ENCODE measurements at places on chromosomes 5 and 9.
A peak's percentile ranks its signal among the peaks of the same experiment; 100 is the strongest.

DNA sequence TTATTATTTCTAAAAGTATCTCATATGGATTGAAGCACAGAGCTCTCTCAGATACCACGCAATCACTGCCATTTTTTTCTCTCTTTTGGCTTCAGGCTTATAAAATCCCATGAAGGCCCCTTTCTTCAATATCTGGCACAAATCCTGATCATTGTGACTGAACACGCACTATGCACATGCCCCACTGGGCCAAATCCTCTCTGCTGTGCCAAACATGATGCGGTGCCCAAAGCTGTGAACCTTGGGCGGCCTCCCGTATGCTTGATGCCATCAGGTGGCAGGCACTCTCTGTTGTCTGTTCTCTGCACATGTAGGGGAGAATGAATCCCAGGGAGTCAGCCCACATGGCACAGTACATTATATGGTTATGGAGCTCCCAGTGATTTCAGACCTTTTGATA, 375.0 kb upstream of the RGMB start:
- no peak for DNase-seq

DNA sequence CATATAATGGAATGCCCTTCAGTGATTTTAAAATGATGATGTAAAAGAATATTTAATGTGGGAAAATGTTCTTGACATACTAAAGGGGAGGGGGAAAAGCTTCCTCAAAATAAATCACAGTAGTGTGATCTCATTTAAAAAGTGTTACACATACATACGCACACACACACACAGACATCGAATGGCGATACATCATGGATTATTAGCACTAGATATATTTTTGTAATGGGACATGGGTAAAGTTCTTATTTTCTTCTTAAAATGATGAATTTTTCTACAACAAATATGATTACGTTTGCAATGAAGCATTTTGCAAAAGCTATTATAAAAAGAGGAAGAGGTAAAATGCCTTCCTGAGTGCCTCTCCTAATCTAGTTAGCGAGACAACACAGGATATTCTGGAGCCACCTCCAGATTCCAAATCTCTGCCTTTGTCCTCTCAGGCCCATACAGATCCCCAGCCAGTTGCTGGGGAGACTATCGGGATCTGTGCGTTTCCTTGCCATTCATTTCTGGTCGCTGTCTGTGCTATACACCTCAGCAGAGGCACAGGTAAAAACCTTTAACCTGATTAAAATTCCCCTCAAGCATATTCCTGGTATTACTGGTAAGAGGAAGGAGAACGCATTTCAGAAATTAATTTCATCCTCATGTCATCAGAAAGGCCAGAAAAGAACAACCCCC, 69.6 kb downstream of the SLC28A3 start:
- no peak for DNase-seq

DNA sequence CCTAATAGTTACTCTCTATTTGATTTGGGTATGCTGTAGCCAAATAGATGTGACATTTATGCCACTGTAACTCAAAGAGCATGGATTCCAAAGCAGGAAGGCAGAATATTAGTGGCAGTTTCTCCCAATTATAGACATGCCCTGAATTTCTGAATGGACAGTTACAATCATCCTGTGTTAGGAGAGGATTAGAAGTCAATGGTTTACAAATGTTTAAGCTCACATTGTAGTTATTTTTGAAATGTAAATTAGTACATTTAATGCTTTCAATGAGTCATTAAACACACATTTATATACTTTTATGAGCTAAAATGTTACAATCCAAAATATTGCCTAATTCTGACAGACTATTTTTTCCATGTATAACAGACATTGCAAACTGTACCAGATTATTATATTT, 62.3 kb upstream of the CDH18 start:
- no peak for DNase-seq

DNA sequence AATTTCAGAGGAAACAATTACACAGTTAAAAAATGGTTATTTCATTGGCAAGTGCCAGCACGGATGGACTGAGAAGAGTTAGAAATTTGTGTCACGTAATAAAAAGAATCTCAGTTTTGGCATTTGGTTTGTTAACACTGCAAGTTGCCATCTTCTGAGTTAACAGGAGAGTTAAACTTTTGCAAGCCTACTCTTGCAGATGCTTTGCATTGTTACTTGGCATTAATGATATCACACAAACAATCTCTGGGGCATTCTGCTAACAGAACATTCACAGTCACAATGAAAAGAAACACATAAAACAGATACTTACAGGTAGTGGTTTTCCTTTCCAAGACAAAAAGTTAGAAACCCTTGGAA, 647 bp downstream of the FREM1 start:
- no peak for DNase-seq

DNA sequence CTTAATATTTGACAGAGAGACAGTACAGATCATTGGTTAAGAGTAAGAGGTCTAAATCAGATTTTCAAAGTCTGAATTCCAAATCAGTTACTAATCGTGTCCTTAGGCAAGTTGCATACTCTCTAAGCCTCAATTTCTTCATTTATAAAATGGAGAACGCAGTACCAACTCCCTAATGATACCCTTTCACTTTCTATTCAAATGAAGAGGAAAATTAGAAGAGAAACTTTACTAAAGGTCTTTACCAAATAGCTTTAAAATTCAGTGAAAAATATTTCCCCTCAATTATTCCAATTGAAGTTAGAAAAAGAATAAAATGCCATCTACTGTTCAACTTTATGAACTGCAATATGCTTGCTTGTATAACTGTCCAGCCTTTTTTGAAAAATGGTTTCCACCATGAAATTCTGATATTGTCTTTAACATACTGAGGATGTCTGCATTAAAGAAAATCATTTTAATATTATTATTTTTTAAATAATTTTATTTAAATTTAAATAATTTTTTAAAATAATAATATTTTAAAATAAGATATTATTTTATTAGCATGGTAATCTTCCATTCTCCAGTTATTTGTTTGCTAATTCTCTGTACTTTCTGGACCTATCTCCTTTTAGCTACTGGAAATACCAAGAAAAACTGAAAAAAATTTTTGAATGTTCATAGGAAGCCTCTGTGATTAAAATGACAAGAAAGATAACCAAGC, 36.0 kb downstream of the POC5 start:
- DNase-seq = no peak

DNA sequence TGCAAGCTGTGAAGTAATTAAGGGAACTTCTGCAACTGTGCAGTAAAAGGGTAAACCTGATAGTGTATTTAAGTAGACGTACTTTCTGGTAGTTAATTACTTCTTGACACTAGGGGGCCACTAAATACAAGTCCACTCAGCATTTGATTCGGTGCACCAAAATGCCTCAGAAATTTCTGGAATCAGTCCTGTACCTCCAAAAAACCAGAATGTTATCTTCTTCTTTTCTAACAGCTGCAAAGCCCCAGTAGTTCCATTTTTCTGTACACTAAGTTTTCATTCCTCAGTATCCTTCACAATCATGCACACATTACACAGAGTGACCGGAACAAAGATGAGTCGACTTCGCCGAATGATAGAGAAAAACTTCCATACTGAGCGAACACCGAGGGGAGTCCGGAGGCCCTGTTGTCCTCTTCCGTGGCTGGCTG, 484 bp downstream of the GFM2 start:
- peak; percentile 22 for DNase-seq

DNA sequence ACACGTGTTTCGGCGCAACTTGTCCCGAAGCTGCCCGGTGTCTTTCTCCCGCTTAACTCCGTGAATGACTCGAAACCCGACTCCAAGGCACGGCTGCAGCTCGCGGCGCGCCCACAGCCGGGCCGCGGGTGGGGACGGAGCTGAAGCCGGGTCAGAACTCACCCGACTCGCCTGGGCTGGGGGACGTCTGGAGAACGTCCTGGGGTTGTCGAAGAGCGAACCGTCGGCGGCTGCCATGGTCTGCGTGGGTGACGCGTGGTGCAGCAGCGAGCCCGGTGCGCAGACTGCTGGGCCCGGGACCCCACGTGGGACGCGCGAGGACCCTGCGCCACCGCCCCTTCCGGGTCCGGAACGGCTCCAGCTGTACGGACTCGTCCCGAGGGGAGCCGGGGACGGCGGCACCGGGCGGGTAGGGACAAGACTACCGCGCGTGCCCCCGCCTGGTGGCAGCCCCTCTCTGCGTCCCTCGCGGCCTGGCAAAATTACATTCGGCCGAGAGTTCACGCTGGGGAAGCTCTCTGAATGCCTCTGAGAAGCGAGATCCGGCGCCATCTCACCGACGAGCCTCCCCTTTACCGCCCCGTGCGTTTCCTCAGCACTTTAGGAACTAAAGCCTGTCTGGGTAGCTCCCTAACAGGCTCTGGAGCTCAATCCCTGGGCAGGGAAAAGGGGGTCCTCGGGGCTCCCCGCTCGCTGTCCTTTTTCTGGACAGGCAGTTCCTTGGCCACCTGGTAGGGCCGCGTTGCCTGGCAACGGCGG, at the start of gene DDX31:
Gene DDX31, minus strand, starts transcription at position 286 of the 759 bp plus-strand sequence. Its CDS starts 49 bp downstream, at position 237.
- peak; percentile 83 for DNase-seq

DNA sequence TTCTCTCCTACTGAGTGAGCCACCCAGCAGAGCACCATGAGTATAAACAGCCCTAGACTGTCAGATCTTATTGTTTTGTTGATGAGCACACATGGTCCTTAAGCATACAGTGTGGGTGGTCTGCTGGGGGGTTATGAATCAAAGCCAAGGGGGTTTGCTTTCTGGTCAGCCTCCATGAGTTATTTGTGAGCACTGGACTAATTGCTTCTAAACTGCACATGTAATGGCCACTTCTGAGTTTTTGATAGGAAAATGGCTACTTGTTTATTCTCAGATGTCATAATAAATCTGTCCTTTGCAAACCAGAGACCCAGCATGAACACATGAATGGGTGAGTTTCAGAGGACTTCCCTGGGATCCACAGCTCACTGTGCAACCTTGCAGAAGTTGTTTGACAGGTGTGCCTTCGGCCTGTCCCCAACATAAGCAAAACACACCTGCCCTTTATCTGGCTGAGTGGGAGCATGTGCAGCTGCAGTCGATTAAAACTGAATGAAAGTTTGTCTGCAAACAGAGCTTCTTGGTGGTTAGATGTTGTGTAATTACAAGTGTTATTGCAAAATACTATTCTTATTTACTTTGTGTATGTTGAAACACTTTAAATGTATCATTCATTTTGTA, 35.9 kb downstream of the MAMDC2 start:
- no peak for DNase-seq

- DNase-seq = no peak
These were observed 39.2 kb downstream of the TSTD2 start for GRCh38 chr9:97593960-97594359.

GRCh38 chr5:93894601-93895354, 153.4 kb upstream of the POU5F2 start:
- DNase-seq = no peak

- no peak for DNase-seq
These were observed 123.0 kb downstream of the FOXD1 start for GRCh38 chr5:73325546-73325945.

- DNase-seq = no peak
These were observed 72.3 kb downstream of the NIPSNAP3B start for GRCh38 chr9:104836235-104836634.

- DNase-seq = no peak
These were observed 29.8 kb upstream of the TMEM161B start for GRCh38 chr5:88298425-88298824.

- DNase-seq = no peak
These were observed 11.3 kb downstream of the FRMD3 start for GRCh38 chr9:83526901-83527300.
